ENCODE measurements at places on chromosomes 1 and 21.
A peak's percentile ranks its signal among the peaks of the same experiment; 100 is the strongest.

GRCh38 chr1:4628992-4629391 lies 25.4 kb upstream of the AJAP1 start:
- H3K36me3 ChIP-seq: no peaks in the 10 kb centered on the region
- H3K27me3 ChIP-seq: peaks cover 39% of the 10 kb centered on the region

- H3K36me3 ChIP-seq: no peaks in the 10 kb centered on the region
- no peak overlapping the region for H3K4me3 ChIP-seq
- H3K27me3 ChIP-seq: no peaks in the 10 kb centered on the region
- no peak overlapping the region for H3K27ac ChIP-seq
- H3K4me1 ChIP-seq: peaks cover 16% of the 10 kb centered on the region
- DNase-seq: no peak
Measured at GRCh38 chr1:19467199-19468187, 17.8 kb downstream of the CAPZB start.

- H3K4me3 ChIP-seq: no peak overlapping the region
- H3K36me3 ChIP-seq: no peaks in the 10 kb centered on the region
- no peak overlapping the region for H3K27ac ChIP-seq
Measured at GRCh38 chr1:178651742-178652141, 73.3 kb upstream of the RALGPS2 start.

- no peaks in the 10 kb centered on the region for H3K36me3 ChIP-seq
- peak overlapping the region; percentile 52 for H3K27ac ChIP-seq
- H3K4me3 ChIP-seq: peak overlapping the region; percentile 67
- peaks cover 20% of the 10 kb centered on the region for H3K4me1 ChIP-seq
Measured at GRCh38 chr1:28370239-28371009, 884 bp downstream of the PHACTR4 start.

DNA sequence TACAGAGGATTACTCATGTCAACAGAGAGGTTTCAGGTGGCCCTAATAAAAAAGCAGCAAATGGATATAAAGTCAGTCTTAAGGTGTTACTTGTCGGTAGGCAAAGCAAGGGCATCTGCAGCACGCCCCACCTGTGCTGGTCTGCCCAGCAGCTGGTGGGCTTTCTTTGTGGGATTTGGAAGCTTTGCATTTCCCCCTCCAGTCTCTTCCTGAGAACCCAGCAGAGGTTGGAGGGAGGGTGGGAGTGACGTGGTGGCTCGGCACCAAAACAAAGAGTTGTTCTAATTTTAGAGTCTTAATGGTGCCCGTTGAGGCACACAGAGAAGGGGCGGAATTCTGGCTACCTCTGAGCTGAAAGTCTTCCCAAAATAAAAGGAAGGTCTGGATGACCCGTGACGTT lies 4.8 kb upstream of the PCBP3 start:
- H3K4me1 ChIP-seq: no peaks in the 10 kb centered on the region
- no peaks in the 10 kb centered on the region for H3K36me3 ChIP-seq
- DNase-seq: no peak
- peaks cover 17% of the 10 kb centered on the region for H3K27me3 ChIP-seq
- H3K27ac ChIP-seq: no peak overlapping the region
- no peak overlapping the region for H3K4me3 ChIP-seq

DNA sequence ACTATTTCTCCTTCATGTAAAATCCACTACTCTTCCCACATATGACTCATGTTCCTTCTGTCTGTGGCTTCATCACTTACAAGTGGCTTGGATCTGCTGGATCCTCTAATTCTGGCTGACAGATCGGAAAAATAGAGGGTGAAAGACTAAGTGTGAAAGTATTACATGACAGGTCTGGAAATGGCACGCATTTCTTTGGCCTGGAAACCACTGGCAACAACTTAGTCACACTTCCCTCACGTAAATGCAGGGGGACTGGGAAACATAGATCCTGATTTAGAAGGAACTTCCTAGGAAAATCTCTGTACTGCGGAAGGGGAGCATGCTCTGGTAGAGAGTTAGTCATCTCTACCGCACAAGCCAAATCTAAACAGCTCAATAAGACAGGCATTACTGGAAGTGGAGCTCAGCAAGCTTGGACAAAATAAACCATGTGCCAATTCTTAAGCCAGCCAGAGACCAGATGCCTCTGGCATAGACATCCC lies 305.4 kb upstream of the PTBP2 start:
- no peaks in the 10 kb centered on the region for H3K4me1 ChIP-seq
- no peaks in the 10 kb centered on the region for H3K36me3 ChIP-seq
- no peaks in the 10 kb centered on the region for H3K27me3 ChIP-seq
- no peak overlapping the region for H3K4me3 ChIP-seq
- no peak for DNase-seq

DNA sequence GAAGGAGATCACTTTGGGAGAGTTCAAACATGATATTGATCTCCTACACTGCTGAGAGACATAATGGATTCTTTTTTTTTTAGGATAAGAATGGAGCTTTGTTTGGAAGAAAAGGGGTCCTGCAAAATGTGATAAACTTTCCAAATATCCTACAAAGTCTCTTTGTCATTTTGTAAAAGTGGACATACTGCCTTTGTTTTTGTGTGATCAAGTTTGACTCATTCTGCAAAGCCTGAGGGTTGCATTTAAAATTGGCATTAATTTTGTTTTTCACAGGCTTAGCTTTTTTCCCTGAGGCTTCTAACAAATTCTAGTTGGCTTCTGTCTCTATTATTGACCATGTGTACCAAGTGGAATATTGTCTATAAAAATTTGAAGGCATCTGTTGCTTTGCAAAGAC lies 113.2 kb downstream of the AK5 start:
- no peak overlapping the region for H3K27ac ChIP-seq
- no peak overlapping the region for H3K4me3 ChIP-seq
- no peaks in the 10 kb centered on the region for H3K27me3 ChIP-seq
- no peak for DNase-seq
- peaks cover 9% of the 10 kb centered on the region for H3K4me1 ChIP-seq

- no peak for DNase-seq
- no peaks in the 10 kb centered on the region for H3K4me1 ChIP-seq
- peaks cover 27% of the 10 kb centered on the region for H3K27me3 ChIP-seq
- no peaks in the 10 kb centered on the region for H3K36me3 ChIP-seq
- H3K27ac ChIP-seq: no peak overlapping the region
- H3K4me3 ChIP-seq: no peak overlapping the region
Measured at GRCh38 chr1:245110406-245110805, 44.4 kb upstream of the KIF26B start.

- H3K27ac ChIP-seq: no peak overlapping the region
- DNase-seq: no peak
- no peaks in the 10 kb centered on the region for H3K36me3 ChIP-seq
- no peaks in the 10 kb centered on the region for H3K27me3 ChIP-seq
Measured at GRCh38 chr21:37231249-37231645, 35.9 kb downstream of the VPS26C start.

GRCh38 chr21:18760247-18760646 lies 356.7 kb upstream of the TMPRSS15 start:
- no peak overlapping the region for H3K4me3 ChIP-seq
- no peaks in the 10 kb centered on the region for H3K27me3 ChIP-seq

- H3K27me3 ChIP-seq: no peaks in the 10 kb centered on the region
- no peak overlapping the region for H3K27ac ChIP-seq
- H3K4me1 ChIP-seq: peaks cover 7% of the 10 kb centered on the region
- no peak overlapping the region for H3K4me3 ChIP-seq
- no peaks in the 10 kb centered on the region for H3K36me3 ChIP-seq
Measured at GRCh38 chr1:196308176-196308575, 300.1 kb downstream of the KCNT2 start.

DNA sequence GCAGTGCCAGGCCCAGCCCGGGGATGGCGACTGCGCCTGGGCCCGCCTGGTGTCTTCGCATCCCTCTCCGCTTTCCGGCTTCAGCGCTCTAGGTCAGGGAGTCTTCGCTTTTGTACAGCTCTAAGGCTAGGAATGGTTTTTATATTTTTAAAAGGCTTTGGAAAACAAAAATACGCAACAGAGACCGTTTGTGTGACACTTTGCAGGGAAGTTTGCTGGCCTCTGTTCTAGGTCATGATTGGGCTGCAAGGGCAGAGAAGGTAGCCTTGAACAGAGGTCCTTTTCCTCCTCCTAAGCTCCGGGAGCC lies 719 bp downstream of the SOD1 start:
- H3K4me1 ChIP-seq: peaks cover 31% of the 10 kb centered on the region
- peak overlapping the region; percentile 82 for H3K4me3 ChIP-seq
- H3K27me3 ChIP-seq: no peaks in the 10 kb centered on the region
